ENCODE measurements at places on chromosomes 3 and 15.

GRCh38 chr15:53910236-53910849, 67.9 kb upstream of the UNC13C start:
- no peak for DNase-seq

- DNase-seq, result no peak
These were observed 892 bp downstream of the NMD3 start for GRCh38 chr3:161221806-161222600.

DNA sequence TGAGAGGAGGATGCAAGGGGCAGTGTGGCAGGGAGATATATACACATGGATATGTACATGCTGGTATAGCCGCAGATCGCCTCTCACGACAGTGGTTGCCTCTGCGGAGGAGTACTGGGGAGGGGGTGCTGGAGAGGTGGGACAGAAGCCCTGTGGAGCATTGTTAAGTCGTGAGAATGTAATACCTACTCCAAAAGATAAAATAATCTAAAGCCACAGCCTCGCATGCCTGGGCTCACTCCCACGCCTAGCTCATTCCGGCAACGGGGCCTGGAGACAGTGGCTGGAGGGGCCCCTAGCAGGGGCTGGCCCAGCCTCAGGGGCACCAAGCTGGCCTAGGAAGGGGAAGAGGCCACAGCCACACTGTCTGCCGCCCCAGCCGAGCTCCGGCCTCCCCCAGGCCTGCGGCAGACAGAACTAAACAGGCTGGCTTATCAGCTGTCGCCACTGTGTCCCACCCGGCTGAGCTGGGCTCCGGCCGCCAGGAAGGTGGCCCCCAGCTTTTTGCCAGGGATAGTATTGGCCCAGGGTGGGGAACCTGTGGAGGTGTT, 65.1 kb upstream of the LCTL start:
- no peak for DNase-seq

- DNase-seq, result no peak
These were observed 306.2 kb downstream of the FOXP1 start for GRCh38 chr3:71277341-71277740.

GRCh38 chr3:126352476-126353454, 4.4 kb downstream of the KLF15 start:
- no peak for DNase-seq

GRCh38 chr3:102233881-102234280, 200.9 kb upstream of the ZPLD1 start:
- DNase-seq, result no peak

DNA sequence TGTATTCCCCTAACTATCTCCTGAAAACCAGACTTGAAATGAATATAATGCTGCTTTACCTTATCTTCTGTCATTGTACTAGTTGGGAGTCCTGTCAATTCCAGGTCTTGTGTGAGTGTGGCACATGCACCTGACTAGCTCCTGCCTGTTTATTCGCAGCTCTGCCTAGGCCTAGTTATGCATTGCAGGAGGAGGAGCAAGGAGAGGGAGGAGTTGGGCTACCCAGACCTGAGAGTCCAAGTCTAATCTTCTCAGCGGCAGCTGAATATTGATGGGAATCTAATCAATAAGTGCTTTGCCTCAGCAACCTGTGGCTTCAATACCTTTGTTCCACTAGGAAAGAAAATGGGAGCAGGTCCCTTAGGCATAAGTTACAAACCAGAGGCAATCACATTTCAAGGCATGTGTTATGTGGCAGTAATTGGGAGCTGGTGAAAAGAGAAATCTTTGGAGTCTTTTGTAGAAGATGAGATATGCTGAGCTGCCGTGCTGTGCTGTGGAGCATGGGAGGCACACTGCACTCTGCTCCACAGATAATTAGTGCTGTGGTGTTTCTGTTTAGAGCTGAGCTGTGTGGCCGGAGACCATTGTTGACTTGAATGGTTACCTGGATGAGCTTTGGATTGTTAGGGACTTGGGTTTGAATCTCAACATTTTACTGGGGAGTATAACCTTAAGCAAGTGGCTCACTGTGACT, at the start of gene SLC2A2:
SLC2A2 (minus strand) TSS at position 124 of the 697 bp plus-strand sequence; CDS start at position 74, 50 bp downstream.
- DNase-seq, result no peak

DNA sequence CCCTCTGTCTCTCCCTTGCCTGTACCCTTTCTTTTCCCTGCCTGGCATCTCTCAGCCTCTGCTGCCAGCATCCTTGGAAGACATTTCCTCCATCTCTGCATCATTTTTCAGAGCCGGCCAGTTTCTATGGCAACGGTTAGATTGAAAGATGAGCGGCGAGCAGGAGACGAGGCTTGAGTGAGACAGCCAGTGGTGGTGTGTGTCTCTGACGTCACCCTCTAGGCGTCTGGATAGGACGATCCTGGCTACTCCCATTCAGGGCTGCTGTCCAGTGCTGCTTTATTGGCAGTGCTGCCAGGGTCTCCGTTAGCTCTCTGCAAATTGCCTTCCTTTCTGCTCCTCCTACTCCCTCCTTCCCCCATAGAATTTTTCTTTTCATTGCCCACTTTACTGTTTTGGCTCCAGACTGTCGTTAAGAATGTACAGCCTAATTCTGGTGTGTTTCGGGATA, 57.9 kb downstream of the TRAK1 start:
- DNase-seq, result no peak

- DNase-seq, result no peak
These were observed 391.2 kb downstream of the IL20RB start for GRCh38 chr3:137348936-137349335.

DNA sequence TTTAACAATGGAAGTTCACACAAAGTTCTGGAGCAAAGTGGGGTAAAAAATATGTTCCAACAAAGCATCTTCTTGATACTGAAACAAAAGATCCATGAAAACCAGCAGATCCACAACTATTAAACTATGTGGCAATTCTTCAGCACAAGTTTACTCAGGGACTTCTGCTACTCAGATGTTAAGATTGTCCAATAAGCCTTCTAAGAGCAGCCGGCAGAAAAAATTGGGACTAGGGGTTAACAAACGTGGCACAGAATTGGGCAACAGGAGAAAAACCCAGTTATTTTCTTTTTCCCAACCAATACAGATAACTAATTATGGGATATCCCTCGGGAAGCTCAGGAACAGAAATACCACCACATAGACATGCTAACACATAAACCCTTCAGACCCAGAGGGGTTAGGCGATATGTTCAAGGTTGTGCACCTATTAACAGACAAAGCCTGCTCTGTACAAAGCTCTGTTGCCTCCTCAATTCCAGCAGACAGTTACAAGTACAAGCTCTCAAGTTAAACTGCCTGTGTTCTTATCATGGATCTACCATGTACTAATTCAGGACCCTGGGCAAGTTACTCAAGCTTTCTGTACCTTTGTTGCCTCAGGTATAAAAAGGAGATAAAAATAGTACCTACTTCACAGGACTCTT, 6.8 kb downstream of the SSR3 start:
- DNase-seq, result no peak

DNA sequence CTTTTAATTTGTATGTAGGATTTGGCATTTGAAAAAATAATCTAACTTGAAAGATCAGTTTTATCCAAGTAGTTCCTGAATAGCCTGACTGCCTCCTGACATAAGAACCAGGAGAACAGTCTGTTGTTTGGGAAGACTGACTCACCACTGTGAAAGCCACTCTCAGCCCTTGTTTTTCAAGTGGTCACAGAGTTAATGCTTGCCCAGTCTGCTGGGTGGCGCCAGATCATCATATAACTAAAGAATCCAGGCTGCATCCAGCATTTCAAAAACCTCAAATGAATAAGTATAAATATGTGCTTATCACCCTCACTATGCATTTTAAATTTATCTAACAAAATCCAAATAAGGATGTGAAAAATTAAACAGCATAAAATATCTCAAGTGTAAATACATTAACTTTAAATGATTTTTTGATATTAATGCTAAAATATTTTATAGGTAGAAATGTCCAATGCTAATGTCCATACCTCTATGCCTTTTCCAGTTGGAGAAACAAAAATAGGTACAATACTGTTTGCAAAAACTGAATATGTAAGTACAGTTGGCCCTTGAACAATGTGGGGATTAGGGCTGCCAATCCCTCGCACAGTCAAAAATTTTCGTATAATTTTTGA, 26.9 kb upstream of the ZBBX start:
- DNase-seq, result no peak

DNA sequence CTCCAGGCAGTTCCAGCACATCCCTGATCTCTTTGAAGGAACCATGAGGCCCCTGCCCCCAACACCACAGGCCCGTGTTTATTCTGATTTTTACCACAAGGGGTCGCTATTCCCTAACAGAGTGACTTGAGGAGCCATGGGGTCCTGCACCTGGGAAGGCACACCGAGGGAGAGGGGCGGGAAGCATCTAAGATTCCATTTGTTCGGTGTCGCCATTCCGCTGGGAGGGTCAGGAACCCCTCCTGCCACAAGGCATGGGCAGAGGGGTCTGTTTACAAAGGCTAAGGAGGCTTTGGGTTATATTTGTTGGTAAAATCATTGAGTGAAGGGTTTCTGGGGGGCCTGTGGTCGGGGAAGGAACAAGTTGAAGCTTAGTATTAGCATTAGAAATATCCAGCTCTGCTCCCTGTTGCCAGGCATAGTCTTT, 77.1 kb downstream of the WDR76 start:
- DNase-seq, result peak; percentile 68

GRCh38 chr3:40437889-40438288, 19.2 kb upstream of the RPL14 start:
- DNase-seq, result no peak

GRCh38 chr3:165854696-165855095, 17.5 kb upstream of the BCHE start:
- DNase-seq, result no peak

DNA sequence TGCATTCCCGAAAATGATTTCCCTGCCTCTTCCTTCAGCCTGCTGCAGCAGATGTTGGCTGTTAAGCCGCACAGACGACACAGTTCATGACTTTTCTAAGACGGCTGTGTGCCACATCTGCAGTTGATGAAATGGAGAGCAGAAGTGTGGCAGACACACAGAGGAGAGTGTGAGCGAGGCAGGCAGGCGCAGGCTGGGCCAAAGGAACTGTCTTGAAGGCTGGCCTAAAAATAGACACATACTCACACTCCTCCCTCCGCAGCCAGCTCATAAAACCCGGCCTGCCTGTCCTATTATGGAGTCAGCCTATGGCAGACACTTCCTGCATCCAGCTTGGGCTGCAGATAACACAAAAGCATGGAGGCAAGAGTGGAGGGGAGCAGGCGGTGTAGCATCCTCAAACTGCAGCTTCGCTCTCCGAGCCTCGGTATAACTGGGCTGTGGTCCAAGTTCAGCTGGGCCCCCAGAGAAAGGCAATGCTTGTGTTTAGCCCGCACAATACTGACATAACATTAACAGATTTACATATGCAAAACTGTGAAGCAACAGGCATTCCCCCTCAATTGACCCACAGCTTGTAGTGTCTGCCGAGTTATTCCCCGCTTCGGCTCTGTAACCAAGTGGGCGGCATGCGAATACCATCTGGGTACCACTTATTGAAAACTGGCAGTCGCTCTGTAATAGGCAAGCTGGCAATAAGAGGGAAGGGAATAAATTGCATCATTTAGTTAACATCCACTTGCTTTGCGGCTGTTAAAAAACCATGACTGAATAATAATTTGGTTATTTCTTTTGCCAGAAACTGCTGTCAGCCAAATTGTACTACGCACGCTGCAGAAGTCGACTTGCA, 40.8 kb downstream of the FOXP1 start:
- DNase-seq, result no peak

GRCh38 chr15:29672923-29673809, 149.1 kb downstream of the TJP1 start:
- no peak for DNase-seq

GRCh38 chr15:49441816-49442215, 18.8 kb downstream of the FGF7 start:
- no peak for DNase-seq

DNA sequence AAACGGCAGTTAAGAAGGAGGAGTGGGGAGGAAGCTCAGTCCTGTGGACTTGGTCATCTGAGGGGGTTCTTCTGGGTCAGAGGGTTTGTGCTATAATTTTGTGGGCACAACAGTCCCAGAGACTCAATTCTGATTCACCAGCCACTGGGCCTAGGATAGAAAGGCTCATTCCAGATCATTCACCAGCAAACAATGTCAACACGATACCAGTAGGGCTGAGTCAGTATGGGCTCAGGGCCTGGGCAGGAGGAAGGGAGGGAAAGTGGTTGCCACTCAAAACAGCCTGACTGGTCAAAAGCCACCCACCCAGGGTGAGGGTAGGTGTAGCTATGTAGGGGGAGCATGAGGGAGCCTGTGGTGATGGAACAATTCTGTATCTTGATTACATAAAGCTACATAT, 86.9 kb upstream of the MEX3B start:
- no peak for DNase-seq

GRCh38 chr3:46909535-46910161, 32.1 kb downstream of the PTH1R start:
- peak; percentile 89 for DNase-seq

DNA sequence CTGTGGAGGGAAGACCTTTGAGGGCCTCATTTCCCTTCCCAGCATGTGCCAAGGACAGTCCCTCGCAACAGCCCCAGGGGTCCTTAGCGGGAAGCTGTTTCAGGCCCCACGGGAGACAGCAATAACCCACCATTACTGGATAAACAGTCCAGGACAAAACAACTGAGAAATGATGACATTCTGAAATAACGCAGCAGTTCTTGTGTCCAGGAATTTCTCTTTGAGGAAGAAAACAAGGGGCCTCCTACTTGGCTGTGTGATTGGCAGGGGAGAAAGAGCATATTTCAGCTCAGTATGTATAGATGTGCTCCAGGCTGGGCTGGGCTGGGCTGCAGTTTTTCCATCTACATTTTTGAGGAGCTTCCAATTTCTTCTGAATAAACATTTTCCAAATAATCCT, 82.2 kb upstream of the THBS1 start:
- no peak for DNase-seq

DNA sequence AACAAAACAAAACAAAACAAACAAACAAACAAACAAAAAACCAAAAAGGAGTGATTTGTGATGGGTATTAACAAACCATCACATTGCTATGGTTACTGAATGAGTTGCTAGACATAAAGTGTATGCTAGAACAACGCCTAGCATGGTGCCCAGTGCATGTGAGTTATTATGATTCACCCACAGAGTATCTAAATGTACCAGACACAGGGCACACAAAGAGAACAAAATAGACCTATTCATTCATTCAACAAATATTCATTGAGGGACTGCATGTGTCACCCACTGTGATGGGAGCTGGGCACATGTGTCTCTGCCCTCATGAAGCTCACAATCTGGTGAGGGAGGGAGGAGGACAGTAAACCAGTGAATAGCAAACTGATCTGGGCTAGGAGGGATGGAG, 11.6 kb upstream of the ACAN start:
- DNase-seq, result no peak

- DNase-seq, result no peak
These were observed 298.5 kb downstream of the SI start for GRCh38 chr3:164779816-164780215.

DNA sequence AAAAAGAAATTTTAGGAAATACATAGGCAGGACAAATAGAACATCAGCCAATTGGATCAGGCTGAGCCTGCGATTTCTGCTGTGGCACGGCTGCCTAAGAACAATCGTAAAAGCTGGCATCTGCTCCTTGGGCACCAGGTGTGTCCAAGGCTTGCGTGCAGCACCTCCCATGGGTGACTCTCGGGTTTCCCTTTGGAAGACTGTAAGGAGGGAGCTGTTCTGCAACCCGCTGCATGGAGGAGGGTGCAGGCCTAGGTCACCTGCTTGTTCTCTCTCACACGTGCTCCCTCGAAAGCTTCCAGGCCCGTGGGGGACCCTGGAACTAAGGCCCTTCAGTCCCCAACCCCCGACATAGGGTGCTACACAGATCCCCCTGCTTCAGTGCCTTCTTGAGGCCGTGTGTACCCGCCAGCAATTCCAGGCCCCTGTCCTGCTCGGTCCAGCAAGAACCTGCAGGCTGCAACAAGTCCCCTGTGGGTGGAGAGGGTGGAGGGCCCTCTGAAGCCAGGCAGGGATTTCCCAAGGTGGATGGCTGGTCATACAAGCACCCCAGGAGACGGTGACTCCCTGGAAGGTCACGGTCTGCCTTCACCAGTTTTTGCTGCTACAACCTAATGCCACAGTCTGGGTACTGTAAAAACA, 3.4 kb downstream of the GP9 start:
- no peak for DNase-seq

Data from activated CD8-positive, alpha-beta memory T cell treated with anti-CD3 and anti-CD28 coated beads, Interleukin-2, amount 10 ng/mL, durations not matched to agents 7 days and 5 days (primary cell).